ENCODE measurements at places on chromosomes 7 and 10. TPM values are rescaled to one million over a fixed set of nuclear protein-coding genes. Genes with fewer than 3 reads are reported as not detected.

The COL13A1 gene
- 13.5 TPM for total RNA-seq

GRCh38 chr7:17311952-17312351, 13.5 kb downstream of the AHR start:
- no peak for DNase-seq
- peaks cover 36% of the 10 kb centered on the region for H3K4me1 ChIP-seq
- H3K4me3 ChIP-seq = no peak overlapping the region
- no peak overlapping the region for H3K27ac ChIP-seq
- H3K27me3 ChIP-seq = no peaks in the 10 kb centered on the region

DNA sequence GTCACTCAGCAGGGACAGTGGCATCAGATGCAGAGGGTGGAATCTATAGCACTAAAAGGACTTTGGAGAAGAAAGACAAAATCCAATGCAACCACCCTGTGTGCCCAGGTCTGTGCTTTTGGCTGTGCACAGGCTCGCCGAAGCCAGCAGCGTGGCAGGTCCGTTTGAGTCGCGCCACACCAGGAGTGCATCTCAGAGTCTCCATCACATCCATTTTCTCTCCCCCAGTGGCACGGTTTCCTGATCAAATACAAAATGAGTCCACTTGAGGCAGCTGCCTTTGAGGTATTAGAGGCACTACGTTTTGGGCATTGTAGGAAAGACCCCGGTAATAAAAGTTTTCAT, 23.4 kb upstream of the PROSER2 start:
- no peaks in the 10 kb centered on the region for H3K27me3 ChIP-seq
- no peak overlapping the region for H3K4me3 ChIP-seq
- no peak for DNase-seq
- no peaks in the 10 kb centered on the region for H3K4me1 ChIP-seq
- H3K36me3 ChIP-seq = no peaks in the 10 kb centered on the region

The A1CF gene
- not detected for total RNA-seq

The GPR26 gene
- not detected for total RNA-seq

DNA sequence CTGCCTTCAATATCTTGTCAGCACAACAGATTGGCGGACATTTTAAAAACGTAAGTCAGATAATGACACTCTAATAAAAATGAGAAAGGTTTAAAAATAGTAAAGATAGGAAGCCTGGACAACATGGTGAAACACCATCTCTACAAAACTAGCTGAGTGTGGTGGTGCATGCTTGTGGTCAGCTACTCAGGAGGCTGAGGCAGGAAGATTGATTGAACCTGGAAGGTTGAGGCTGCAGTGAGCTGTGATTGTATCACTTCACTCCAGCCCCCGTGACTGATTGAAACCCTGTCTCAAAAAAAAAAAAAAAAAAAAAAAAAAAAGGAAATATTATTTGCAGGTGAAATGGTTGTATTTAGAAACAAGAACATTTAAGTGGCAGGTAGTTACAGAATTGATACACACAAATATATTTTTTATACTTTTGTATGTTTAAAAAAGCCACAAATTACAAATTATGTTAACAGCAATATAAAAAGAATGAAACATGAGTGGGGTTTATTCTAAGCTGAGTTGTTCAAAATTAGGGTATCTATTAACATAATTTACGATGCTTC, 141.9 kb downstream of the ADK start:
- H3K4me3 ChIP-seq = no peak overlapping the region
- H3K27ac ChIP-seq = no peak overlapping the region
- no peak for DNase-seq
- H3K36me3 ChIP-seq = no peaks in the 10 kb centered on the region
- H3K27me3 ChIP-seq = no peaks in the 10 kb centered on the region
- H3K4me1 ChIP-seq = peaks cover 3% of the 10 kb centered on the region

DNA sequence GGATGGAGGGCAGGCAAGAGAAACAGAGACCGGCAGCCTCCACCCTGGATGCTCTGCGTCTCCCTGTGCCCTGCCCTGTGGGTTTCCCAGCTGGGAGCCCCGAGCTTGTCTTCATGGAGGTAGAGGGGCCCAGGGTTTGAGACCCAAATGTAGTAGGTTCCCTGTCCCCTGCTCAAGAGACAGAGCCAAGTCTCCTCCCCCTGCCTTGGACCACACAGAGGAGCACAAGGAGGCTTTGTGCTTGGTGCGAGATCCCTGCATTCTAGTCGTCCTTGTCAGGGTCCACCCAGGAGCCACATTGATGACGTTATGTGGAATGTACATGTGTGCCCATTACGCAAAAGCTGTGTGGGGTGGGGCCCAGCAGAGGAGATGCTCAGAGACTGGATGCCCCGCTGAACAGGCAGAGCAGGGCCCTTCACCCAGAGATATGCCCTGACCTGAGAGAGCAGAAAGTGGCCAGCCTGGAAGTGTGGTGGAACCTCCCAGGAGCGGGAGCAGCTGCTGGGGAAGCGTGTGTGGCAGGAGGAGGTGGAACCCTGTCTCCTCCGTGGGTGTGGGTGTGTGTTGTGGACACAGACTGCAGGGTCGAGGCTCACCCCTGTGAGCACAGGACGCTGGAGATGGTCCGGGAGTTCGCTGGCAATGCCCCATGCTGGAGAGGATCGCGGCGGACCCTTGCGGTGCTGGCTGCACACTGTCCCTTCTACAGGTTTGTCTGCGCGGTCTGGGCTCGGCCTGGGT, 39.3 kb downstream of the VWA2 start:
- H3K36me3 ChIP-seq = no peaks in the 10 kb centered on the region
- no peak overlapping the region for H3K4me3 ChIP-seq
- H3K27me3 ChIP-seq = no peaks in the 10 kb centered on the region
- no peaks in the 10 kb centered on the region for H3K4me1 ChIP-seq
- H3K27ac ChIP-seq = no peak overlapping the region

DNA sequence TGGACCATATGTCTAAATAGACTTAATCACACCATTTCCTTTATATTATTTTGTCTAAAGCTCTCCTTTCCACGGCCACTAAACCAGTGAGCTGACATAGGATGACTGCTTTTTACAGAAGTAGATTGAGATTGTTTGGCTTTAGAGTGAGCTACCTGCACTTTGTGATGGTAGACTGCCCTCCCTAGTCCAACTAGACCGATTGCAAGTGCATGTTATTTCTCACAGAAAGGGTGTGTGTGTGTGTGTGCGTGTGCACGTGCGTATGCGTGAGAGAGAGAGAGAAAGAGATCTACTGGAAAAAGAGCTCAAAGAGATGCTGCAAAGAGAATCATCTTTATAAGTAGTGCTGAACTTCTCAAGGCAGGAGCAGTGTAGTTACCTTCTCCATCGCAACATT, 60.7 kb downstream of the VCL start:
- no peak overlapping the region for H3K4me3 ChIP-seq
- DNase-seq = no peak
- H3K27ac ChIP-seq = no peak overlapping the region
- peaks cover 37% of the 10 kb centered on the region for H3K4me1 ChIP-seq
- H3K27me3 ChIP-seq = no peaks in the 10 kb centered on the region

DNA sequence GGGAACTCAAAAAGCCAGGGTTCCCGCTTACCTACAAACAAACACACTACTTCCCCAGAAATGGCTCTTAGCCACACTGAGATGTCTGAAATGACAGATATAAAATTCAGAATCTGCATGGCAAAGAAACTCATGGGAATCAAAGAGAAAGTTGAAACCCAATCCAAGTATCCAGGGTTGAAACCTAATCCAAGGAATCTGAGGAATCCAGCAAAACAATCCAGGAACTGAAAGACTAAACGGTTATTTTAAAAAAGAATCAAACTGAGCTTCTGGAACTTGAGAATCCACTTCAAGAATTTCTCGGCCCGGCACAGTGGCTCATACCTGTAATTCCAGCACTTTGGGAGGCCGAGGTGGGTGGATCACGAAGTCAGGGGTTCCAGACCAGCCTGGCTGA, 568.8 kb downstream of the POM121L12 start:
- H3K4me1 ChIP-seq = no peaks in the 10 kb centered on the region
- no peak overlapping the region for H3K4me3 ChIP-seq
- H3K27ac ChIP-seq = no peak overlapping the region

The HMX2 gene
- total RNA-seq = not detected

DNA sequence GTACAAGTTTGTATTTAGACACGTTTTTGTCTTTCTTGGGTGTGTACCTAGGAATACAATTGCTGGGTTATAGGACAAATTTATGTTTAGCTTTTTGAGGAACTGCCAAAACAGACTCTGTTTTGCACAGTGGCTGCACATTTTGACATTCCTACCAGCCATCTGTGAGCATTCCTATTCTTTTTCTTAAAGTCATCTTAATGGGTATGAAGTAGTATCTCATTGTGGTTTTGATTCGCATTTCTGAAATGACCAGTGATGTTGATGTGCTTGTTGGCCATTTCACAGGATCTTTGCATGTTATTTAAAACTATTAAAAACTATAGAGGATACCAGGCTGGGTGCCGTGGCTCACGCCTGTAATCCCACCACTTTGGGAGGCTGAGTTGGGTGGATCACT, 32.6 kb upstream of the IL15RA start:
- H3K27ac ChIP-seq = no peak overlapping the region
- H3K36me3 ChIP-seq = no peaks in the 10 kb centered on the region
- peaks cover 11% of the 10 kb centered on the region for H3K4me1 ChIP-seq
- no peaks in the 10 kb centered on the region for H3K27me3 ChIP-seq
- no peak overlapping the region for H3K4me3 ChIP-seq
- DNase-seq = no peak

GRCh38 chr7:27921081-27921836, 181.3 kb downstream of the TAX1BP1 start:
- H3K4me3 ChIP-seq = no peak overlapping the region
- H3K4me1 ChIP-seq = no peaks in the 10 kb centered on the region
- H3K27me3 ChIP-seq = no peaks in the 10 kb centered on the region
- H3K36me3 ChIP-seq = no peaks in the 10 kb centered on the region

The ACSM6 gene
- total RNA-seq = not detected

GRCh38 chr7:112889268-112889667, 99.1 kb upstream of the TMEM168 start:
- no peak overlapping the region for H3K27ac ChIP-seq
- H3K36me3 ChIP-seq = peaks cover 2% of the 10 kb centered on the region
- H3K27me3 ChIP-seq = no peaks in the 10 kb centered on the region
- no peak for DNase-seq

GRCh38 chr10:59831658-59832503, 74.5 kb downstream of the CCDC6 start:
- H3K4me1 ChIP-seq = no peaks in the 10 kb centered on the region
- DNase-seq = no peak
- no peak overlapping the region for H3K4me3 ChIP-seq
- H3K27ac ChIP-seq = no peak overlapping the region
- H3K27me3 ChIP-seq = no peaks in the 10 kb centered on the region

DNA sequence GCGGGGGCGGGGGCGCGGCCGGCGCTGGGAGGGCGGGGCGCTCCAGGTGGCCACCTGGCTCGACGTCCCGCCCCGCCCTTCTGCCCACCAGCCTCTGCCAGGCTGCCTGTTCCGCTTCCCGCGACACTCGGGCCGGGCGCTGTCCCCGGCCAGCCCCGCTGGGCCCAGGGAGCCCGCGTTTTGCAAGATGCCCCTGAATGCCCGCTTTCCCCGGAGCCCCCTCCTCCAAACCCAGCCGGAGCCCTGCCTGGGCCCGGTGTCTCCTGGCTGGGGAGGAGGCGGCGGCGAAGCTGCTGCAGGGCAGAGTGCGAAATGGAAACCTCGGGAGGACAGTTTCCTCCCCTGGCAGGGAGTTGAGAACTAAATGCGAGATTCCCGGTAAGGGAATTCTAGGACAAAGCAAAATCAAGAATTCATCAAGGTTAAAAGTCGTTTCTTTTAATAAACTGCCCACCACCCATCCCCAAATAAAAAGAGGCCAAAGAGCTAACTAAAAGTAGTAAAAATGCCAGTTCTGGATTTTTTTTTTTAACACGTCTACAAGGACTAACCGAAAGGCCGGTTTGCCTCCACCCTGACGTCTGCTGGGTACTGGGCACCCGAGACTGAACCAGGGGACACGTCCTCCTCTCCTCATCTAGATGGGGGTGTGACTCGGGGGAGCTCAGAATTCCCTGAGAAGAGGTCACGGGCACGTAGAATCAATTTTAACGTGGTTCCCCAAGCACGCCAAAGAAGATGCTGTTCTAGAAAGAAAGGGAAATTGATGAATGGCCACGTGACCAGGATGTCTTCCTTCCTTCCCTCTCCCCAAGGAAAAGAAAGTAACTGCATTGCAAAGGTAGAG, 200.4 kb upstream of the NFE2L3 start:
- no peaks in the 10 kb centered on the region for H3K36me3 ChIP-seq
- H3K4me3 ChIP-seq = peak overlapping the region; percentile 71

- H3K4me1 ChIP-seq = no peaks in the 10 kb centered on the region
- no peaks in the 10 kb centered on the region for H3K27me3 ChIP-seq
- no peak overlapping the region for H3K4me3 ChIP-seq
- no peak for DNase-seq
- H3K36me3 ChIP-seq = no peaks in the 10 kb centered on the region
- no peak overlapping the region for H3K27ac ChIP-seq
Measured at GRCh38 chr7:131745390-131746248, 189.2 kb upstream of the PODXL start.

GRCh38 chr7:29265208-29265923, 70.8 kb downstream of the CHN2 start:
- no peak for DNase-seq
- H3K4me1 ChIP-seq = peaks cover 5% of the 10 kb centered on the region
- no peak overlapping the region for H3K27ac ChIP-seq

The RBP4 gene
- 18.6 TPM for total RNA-seq

DNA sequence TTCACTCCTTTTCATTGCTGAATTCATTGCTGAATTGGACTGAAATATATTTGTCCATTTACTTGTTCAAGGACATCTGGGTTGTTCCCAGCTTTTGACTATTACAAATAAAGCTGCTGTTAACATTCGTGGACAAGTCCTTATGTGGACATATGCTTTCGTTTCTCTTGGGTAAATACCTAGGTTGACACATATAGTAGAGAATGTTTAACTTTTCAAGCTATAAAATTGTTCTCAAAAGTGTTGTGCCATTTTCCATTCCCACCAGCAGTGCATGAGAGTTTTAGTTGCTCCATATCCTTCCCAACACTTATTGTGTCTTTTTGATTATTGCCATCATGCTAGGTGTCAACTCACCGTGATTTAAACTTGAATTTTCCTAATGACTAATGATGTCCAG, 17.5 kb upstream of the CPVL start:
- H3K36me3 ChIP-seq = no peaks in the 10 kb centered on the region
- H3K4me1 ChIP-seq = no peaks in the 10 kb centered on the region
- no peak for DNase-seq
- no peak overlapping the region for H3K27ac ChIP-seq
- H3K27me3 ChIP-seq = no peaks in the 10 kb centered on the region
- no peak overlapping the region for H3K4me3 ChIP-seq

The TFR2 gene
- total RNA-seq = 0.41 TPM

The DNAJC12 gene
- 1.6 TPM for total RNA-seq
